Tibial nerve (tissue), 4 donors: ENCODE measurements at places on chromosomes 12 and 14. TPM values are rescaled to one million over a fixed set of nuclear protein-coding genes. Genes with fewer than 3 reads are reported as not detected.

TRIM9 gene
- total RNA-seq: 0.87 TPM

DNA sequence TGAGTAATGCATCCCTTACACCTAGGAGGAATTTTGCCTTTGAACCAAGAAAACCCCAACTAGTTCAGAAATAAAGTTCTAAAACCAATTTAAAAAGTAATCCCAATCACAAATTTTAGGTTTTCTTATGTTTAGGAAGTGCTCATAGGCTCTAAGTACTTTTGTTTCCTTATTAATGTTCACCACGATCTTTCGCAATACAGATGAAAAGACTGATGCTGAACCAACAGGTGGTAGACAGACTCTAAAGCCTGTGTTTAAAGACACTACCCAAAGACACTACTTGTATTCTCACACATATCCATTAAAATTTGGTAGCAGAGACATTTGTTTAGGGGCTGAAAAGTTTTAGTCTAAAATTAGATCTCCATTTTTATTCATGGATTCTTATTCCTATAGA lies 10.6 kb upstream of the PHLDA1 start:
- H3K27ac ChIP-seq: no peak overlapping the region
- H3K27me3 ChIP-seq: no peaks in the 10 kb centered on the region
- no peak for DNase-seq
- H3K36me3 ChIP-seq: peaks cover 10% of the 10 kb centered on the region
- H3K4me3 ChIP-seq: no peak overlapping the region

ERP27 gene
- total RNA-seq: not detected

GRCh38 chr14:97456958-97457357 lies 659.8 kb downstream of the VRK1 start:
- no peaks in the 10 kb centered on the region for H3K27me3 ChIP-seq
- H3K4me3 ChIP-seq: no peak overlapping the region
- H3K27ac ChIP-seq: no peak overlapping the region
- peaks cover 8% of the 10 kb centered on the region for H3K4me1 ChIP-seq
- DNase-seq: no peak
- no peaks in the 10 kb centered on the region for H3K36me3 ChIP-seq

PRB2 gene
- not detected for total RNA-seq

DNA sequence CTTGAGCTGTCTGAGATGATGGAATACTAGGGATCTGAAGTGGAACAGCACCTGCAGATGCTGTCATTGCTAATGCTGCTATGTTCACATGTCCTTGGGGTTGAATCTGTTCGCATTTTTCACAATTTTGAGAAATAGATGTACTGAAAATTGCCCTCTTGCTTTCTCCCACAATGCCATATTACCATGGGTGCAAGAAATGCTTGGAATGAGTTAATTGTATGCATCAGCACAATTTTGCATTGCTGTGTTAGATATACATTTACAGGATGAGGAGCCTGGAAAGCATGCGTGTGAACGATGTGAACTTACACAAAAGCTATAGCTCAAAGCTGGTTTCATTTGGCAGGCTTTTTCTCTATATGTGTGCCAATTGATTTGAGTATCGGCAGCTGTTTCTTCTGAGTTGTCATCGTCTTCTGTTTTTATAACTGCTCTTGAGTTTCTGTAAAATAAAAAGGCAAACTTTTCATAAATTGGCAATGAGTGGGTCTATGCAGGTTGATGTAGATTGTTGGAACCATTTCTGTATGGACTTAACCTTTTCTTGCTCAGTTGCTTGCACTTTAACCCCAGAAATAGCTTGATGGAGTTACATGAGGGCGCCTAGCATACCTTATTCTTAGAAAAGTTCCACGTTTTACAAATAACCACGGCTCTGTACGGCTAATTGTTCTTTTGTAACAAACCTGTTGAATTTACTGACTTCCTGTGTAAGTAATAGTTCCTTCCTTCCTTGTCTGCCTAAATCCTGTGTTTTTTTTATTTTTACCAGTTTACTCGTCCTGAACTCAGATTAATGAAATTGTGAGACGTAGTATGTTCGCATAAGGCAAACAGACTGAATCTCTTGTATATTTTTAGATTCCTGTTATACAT lies 105.9 kb downstream of the FGD4 start:
- H3K4me3 ChIP-seq: no peak overlapping the region
- peak overlapping the region; percentile 81 for H3K27ac ChIP-seq
- no peaks in the 10 kb centered on the region for H3K36me3 ChIP-seq
- no peaks in the 10 kb centered on the region for H3K27me3 ChIP-seq
- H3K4me1 ChIP-seq: peaks cover 11% of the 10 kb centered on the region

AKAP3 gene
- total RNA-seq: 0.30 TPM

- H3K4me3 ChIP-seq: no peak overlapping the region
- H3K27me3 ChIP-seq: no peaks in the 10 kb centered on the region
- DNase-seq: no peak
- H3K27ac ChIP-seq: no peak overlapping the region
These were observed 126.8 kb upstream of the CPM start for GRCh38 chr12:69059465-69060457.

GSC gene
- 2.3 TPM for total RNA-seq

DNA sequence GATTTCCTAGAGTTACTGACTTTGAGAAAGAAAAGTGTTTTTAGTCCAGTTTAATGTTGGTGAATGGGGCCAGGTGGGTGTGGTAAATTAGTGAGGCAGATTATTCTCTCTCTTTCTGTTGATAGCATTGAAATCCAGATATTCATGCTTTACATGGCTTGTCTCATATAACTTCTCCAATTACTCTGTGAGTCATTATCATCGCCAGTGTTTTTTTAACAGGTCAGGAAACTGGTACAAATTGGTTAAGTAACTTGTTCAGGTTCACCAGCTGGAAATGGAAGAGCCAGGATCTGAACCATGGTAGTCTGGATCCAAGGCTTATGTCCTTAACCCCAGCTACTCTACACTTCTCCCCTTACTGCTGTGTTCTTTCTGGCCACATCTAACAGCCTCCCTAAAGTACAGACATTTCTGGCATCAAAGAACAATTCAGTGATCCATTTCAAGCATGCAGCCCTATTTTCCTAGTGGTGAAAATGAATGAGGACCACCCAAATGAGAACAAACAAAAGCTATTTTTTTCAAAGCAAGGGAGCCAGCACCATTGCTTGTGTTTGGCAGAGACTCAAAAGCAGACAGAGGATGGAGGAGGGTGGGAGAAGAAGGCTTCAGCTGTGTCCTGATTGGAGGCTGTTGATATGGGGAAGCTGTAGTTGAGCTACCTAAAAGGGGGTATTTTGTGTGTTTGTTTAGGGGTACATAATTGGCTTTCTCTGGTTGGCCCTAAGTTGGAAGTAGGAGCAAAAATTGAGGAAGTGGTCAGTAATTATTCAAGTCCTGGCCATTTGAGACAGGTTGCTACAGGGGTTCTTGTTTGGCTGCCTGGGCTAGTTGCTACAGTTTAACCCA lies 1.7 kb downstream of the IRAK3 start:
- H3K27ac ChIP-seq: peak overlapping the region; percentile 82
- no peaks in the 10 kb centered on the region for H3K27me3 ChIP-seq
- no peaks in the 10 kb centered on the region for H3K36me3 ChIP-seq
- H3K4me1 ChIP-seq: no peaks in the 10 kb centered on the region
- DNase-seq: no peak

- H3K4me1 ChIP-seq: no peaks in the 10 kb centered on the region
- H3K27me3 ChIP-seq: no peaks in the 10 kb centered on the region
- H3K27ac ChIP-seq: no peak overlapping the region
- no peak overlapping the region for H3K4me3 ChIP-seq
These were observed 432.2 kb upstream of the ATXN7L3B start for GRCh38 chr12:74105434-74105833.

MIP gene
- not detected for total RNA-seq

GRCh38 chr14:100670753-100671049 lies 56.0 kb upstream of the DLK1 start:
- no peak for DNase-seq
- H3K4me3 ChIP-seq: no peak overlapping the region
- no peak overlapping the region for H3K27ac ChIP-seq

PDZRN4 gene
- 197 TPM for total RNA-seq

DNA sequence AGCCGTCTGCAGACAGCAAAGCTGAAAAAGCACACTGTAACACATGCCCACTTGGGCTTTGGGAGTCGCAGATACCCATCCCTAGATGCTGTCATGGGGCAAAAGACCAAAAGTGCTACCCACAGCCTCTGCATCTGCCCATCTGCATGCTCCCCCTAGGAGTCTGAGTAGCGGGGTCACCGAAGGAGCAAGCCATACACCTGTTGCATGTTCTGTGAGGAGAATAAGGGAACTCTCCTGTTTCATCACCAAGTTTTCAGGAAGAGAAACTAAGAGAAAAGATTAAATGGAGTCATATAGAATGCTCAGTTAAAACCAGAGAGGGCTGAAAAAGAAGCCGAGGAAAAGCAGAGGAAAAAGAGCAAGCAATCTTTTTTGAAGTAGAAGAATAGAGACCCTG lies 13.7 kb upstream of the ST8SIA1 start:
- no peak overlapping the region for H3K27ac ChIP-seq
- no peaks in the 10 kb centered on the region for H3K36me3 ChIP-seq
- H3K27me3 ChIP-seq: no peaks in the 10 kb centered on the region
- no peak overlapping the region for H3K4me3 ChIP-seq

- H3K27me3 ChIP-seq: no peaks in the 10 kb centered on the region
- no peak overlapping the region for H3K4me3 ChIP-seq
- H3K36me3 ChIP-seq: no peaks in the 10 kb centered on the region
- no peak overlapping the region for H3K27ac ChIP-seq
- DNase-seq: no peak
These were observed 105.4 kb upstream of the FGD4 start for GRCh38 chr12:32293808-32294419.

EIF2S3B gene
- total RNA-seq: not detected

C14orf39 gene
- total RNA-seq: 0.30 TPM

GRCh38 chr14:67010602-67011001 lies 178.6 kb upstream of the GARIN2 start:
- no peak overlapping the region for H3K27ac ChIP-seq
- H3K27me3 ChIP-seq: no peaks in the 10 kb centered on the region
